Panc1 (cell line): ENCODE measurements at places on chromosomes 11 and 22. TPM values are rescaled to one million over a fixed set of nuclear protein-coding genes. Genes with fewer than 3 reads are reported as not detected.

GRCh38 chr11:68690671-68691401 lies 6.5 kb downstream of the GAL start:
- no peak for DNase-seq

DNA sequence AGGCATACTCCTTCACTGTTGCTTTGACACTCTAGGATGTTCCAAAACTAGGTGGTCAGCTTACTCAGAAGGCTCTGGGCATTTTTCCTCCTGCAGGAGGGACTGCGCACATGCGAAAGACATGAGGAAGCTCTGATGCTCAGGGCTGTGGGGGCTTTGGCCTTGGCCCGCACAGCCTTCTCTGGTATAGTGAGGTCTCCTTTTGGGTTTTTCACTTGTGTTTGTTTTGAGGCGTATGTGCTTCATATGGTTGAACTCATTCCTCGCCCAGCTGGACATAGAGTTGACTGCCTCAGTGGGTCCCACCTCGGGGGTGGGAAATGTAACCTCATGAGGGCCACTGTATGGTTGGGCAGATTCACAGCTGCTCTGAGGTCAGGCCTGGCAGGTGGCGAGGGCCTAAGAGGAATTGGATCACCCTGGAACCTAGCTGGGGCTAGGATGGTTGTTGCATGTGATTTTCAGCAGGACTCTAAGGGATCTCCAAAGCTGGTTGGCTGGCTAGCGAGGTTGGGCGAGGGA lies 63.7 kb downstream of the PTPRJ start:
- no peak for DNase-seq

- DNase-seq = no peak
These were observed 386.7 kb downstream of the BRD1 start for GRCh38 chr22:49440931-49441330.

- DNase-seq = no peak
These were observed at the start of gene TSKU for GRCh38 chr11:76783294-76783895. TSKU (plus strand) TSS chr11:76783356; CDS start chr11:76795617, 12,261 bp downstream.

DNA sequence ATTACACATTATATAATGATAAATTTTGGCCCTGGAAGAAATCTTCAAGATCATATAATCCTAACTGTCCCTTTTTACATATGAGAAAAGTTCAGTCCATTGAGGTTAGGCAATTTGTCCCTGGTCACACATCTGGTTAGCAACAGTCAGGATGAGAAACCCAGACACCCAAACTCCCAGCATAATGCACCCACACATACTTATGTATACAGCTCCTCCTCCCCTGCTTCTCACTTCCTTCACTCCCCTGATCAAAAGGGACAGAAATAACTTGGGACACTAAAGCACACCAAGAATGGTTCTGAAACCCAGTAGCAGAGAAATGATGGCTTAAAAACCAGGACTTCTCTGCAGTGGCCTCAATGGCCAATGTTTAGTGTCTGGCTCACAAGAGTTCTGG lies 11.1 kb downstream of the NUMA1 start:
- DNase-seq = no peak

GRCh38 chr11:104908186-104908531 lies 9.9 kb upstream of the CASP12 start:
- DNase-seq = no peak

The NXPE2 gene
- total RNA-seq = not detected
